ENCODE measurements at places on chromosomes 12 and 14.
A peak's percentile ranks its signal among the peaks of the same experiment; 100 is the strongest.

- DNase-seq, result no peak
These were observed 18.9 kb upstream of the PPFIBP1 start for GRCh38 chr12:27505109-27505508.

DNA sequence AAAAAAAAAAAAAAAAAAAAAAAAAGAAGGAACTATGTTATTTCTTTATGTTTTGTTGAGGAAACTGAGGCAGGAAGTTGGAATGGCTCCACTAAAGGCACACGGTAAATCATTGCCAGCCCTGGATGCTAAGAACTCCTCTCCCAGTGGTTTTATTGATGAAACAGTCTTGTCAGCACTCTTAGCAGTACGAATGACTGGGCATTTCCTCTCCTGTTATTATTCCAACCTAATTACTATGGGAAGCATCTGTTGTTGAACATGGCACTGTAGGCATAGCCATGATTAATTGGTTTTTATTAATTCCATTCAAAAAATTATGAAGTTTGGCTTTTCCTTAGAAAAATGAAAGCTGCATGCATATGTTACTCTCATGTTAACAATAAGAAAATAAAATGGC, 1387.1 kb upstream of the TMEM132C start:
- no peak for DNase-seq

DNA sequence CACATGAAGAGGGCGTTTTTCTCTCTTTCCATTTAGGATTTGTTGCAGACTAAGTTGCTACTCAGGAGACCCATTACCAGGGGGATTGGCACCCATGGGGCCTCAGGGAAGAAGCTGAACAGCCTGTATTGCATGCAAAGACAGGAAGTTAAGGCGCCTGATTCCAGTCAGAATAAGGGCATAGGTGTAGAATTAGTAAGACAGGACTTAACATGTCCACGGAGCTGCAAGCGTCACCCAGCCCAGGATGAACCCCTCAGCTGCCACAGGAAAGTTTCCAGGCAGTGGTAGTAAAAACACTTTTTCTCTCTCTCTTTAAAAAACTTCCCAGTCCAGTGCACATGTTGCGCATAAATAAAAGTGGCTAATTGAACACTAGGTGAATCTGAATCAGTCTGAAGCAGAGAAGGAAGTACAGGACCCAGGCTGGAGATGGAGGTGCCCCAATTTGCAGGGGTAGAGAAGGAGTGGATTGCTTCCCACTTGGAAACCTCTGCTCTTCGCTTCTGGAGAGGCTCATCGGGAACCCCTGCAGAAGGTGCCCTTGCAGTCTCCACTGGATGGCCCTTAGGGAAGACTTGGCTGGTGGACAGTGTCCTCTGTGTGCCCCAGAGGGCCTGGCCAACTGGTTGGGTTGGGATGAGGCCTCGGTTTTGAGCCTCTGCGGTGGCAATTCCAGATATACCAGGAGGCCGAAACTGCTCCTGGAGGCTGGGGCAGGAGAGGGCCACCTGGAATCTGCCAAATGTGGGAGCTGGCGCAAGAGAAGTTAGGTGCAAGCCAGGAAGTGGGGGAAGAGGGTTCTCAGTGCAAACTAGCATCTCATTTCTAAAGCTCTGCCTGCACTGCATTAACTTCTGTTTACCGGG, 10.7 kb upstream of the TBX3 start:
- no peak for DNase-seq

DNA sequence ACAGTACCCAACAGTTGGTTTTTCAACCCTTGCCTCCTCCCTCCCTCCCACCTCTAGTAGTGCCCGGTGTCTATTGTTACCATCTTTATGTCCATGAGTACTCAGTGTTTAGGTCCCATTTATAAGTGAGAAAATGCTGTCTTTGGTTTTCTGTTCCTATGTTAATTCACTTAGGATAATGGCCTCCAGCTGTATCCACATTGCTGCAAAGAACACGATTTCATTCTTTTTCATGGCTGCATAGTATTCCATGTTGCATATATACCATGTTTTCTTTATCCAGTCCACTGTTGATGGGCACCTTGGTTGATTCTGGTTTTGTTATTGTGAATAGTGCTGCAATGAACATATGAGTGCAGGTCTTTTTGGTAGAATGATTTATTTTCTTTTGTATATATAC, 631.3 kb downstream of the MED13L start:
- no peak for DNase-seq

GRCh38 chr12:9095322-9095721, 20.4 kb downstream of the A2M start:
- no peak for DNase-seq

DNA sequence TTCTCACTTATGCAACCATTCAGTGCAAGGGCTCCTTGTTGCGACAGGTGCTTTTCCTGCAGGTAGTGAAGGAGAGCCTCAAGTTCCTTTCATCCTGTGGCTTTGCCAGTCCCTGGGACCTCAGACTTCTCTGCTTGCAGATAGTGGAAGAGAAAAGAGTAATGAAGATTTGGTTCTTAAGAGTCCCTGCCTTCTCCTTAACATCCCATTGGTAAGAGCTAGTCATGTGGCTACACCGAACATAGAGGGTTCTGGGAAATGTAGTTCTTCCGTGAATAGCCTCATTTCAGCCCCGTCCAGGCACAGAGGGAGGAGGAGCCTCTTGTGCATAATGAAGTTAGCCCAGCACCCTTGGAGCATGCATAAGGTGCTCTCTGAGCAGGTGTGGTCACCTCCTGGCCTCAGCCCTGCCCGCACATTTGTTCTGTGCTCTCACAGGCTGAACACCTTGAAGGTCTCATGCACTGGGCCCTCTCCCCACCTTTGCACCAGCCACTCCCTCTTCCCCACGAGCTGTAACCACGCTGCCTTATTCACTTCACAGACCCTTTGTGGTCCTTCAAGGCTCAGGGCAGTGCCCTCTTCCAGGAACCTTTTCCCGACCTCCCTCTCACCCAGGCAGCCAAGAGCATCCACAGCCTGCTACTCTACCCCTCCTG, 134.0 kb downstream of the BCL11B start:
- no peak for DNase-seq

DNA sequence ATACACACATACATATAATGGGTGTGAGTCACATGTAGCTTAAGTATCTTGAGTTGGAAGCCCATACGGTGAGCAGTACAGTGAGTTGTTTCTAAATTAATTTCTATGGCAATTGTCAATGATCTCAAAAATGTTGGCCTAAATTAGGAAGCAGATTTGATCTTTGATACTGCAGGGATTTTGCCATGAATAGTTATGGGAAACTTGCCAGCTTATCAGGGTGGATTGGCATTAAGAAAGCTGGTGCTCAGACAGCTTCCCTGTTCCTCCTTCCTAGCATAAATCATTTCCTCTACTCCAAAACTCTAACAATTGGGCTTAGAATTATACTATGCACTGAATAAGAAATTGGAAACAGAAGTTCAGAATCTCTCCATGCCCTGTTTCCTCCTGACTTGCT, 150.9 kb upstream of the FRMD6 start:
- DNase-seq, result no peak

GRCh38 chr12:2338991-2339431, 286.2 kb downstream of the CACNA1C start:
- DNase-seq, result no peak

- no peak for DNase-seq
These were observed 319.2 kb downstream of the DPF3 start for GRCh38 chr14:72574715-72575114.

DNA sequence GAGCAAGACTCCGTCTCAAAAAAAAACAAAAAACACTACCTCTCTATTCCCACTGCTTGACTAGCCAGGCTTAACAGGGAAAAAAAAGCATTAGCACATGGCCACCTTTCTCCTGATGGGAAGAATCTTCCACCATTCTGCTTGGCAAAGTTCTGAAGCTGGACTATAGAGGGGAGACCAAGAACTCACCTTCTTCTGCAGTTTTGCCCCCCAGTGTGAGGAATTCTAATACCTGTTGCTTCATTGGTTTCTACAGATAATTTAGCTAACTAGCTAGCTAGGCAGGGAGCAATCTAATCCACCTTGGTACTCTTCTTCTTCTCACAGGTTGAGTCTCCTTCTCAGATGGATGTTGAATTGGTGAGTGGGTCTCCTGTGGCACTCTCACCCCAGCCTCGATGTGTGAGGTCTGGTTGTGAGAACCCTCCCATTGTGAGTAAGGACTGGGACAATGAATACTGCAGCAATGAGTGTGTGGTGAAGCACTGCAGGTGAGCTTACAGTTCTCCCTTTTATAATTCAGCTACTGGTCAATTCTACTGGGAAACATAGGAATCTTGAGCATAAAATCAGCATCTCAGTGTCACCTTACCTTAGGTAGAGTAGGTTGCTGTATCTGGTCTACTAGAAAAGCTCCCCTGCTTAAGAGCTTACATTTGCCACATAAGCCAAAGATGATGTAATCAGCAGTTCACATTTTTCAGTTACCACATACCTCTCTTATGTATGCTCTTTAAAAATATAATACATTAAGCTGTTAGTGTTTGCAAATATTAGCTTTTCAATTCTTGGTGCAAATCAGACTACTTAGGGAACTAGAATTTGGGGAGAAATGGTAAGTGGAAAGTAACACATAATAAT, 16.0 kb downstream of the METTL3 start:
- DNase-seq, result no peak

DNA sequence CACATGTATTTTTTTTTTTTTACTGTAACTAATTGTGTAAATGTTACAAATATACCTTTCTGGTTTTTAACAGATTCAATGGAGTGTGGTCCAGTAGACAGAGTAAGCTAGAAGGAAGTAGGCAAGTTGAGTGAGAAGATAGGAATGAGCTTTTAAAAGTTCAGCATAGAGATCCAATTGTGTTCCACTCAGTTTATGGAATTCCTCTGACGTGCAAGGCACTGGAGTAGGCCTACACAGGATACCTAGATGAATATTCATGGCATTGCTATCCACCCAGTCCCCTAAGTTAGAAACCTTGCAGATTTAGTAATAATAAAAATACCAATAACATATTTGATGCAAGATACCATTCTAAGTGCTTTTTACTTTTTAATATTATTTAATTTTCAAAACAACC, 225.6 kb upstream of the ARID2 start:
- no peak for DNase-seq

DNA sequence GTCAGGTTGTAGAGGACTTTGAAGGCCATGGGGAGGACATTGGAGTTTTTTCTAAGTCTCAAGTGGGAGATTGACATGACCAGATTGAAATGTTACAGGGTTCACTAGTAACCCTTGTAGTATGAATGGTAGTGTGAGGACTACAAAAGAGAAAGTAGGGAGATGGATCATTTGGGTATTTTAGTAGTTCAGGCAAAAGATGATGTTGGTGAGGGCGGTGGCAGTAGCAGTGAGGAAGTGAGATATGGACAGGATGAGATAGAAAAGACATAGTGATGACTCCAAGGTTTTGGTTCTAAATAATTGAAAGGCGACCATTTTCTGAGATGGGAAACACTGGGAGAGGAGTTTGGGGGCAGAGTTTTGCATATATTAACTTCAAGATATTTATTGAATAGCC, 94.2 kb upstream of the CNTN1 start:
- DNase-seq, result no peak

GRCh38 chr14:79949906-79950305, 261.4 kb downstream of the DIO2 start:
- no peak for DNase-seq

- DNase-seq, result no peak
These were observed 128.6 kb downstream of the ACSS3 start for GRCh38 chr12:81206429-81206828.

DNA sequence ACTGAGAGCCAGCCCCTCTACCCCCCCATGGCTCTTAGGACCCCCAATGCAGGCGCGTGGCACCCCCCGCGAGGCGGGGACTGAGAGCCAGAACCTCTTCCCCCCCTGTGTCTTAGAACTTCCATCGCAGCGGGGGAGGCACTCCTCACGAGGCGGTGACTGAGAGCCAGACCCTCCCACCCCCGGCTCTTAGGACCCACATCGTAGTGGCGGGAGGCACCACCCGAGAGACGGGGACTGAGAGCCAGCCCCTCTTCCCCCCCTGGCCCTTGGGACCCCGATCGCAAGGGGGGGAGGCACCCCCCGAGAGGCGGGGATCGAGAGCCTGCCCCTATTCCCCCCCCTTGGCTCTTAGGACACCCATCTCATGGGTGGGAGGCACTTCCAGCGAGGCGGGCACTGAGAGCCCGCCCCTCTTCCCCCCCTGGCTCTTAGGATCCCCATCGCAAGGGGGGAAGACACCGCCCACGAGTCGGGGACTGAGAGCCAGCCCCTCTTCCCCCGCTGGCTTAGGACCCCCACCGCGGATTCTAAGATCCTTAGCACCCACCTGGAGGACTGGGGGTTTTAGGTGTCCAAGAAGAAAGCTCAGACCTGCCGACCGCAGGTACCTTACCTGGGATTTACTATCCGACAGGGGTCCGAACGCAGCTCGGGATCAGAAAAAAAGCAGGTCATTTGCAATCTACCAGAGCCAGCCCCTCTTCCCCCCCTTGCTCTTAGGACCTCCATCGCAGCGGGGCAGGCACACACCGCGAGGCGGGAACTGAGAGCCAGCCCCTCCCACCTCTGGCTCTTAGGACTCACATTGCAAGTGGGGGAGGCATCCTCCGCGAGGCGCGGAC, 44.9 kb downstream of the DDX11 start:
- peak; percentile 27 for DNase-seq

DNA sequence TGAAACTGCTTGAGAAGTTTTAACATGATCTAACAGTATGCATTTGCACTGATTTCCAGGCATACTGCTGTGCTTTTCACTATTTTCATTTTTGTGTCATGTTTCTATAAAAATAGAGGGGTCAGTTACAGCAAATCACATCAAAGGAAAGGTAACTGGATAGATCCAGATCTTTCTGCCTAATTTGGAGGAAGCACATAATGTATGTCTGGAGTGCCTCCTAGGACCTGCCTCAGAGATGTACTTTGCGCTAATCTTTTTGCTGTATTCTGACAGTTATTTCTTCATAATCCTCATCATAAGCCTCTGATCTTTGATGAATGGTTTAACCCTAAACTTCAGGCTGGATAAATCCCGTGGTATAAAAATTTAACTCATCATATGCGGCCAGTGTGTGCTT, 111.2 kb upstream of the NPAS3 start:
- DNase-seq, result no peak

- DNase-seq, result peak; percentile 43
These were observed 10.4 kb upstream of the DCD start for GRCh38 chr12:54658306-54659264.

- DNase-seq, result no peak
These were observed 4.8 kb downstream of the NR4A1 start for GRCh38 chr12:52055731-52056711.

DNA sequence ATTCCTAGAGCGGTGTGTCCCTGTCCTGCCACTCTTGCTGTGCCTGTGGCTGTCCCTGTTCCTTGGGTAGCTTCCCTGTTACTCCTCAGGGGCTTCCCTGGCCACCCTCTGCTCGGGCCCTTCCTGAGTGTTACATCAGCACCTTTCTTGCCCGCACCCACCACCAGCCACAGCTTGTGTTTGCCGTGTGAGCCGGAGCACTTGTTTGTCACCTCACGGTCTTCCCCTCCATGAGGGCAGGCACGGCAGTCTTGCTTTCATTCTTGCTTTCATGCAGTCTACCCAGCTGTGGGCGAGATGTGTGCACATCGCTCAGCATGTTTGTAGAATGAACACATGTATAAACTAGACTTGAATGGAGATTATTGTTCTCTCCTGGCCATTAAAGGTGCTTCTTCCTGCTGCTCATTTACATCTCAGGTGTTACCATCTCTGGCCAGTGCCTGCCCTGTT, 42.0 kb downstream of the TRAF3 start:
- DNase-seq, result peak; percentile 61

All from stimulated activated CD4-positive, alpha-beta T cell treated with anti-CD3 and anti-CD28 coated beads, Interleukin-12 subunit alpha, Interleukin-12 subunit beta, amount 100 ng/mL, for 4 hours (primary cell).